Natural killer cell treated with Interleukin-12 subunit alpha and Interleukin-12 subunit beta and Interleukin-15 and Interleukin-18, amount 100 ng/mL, for 72 hours (primary cell): ENCODE measurements at places on chromosomes 3 and 15. TPM values are rescaled to one million over a fixed set of nuclear protein-coding genes. Genes with fewer than 3 reads are reported as not detected.

The UBL7 gene
- total RNA-seq, result 34.3 TPM

The CCR5 gene
- 28.3 TPM for total RNA-seq

The EFCAB12 gene
- total RNA-seq, result 2.3 TPM

The NAA80 gene
- total RNA-seq, result 13.2 TPM

The CCDC39 gene
- total RNA-seq, result not detected

The TMEM207 gene
- not detected for total RNA-seq

The TICRR gene
- total RNA-seq, result 42.1 TPM

The IGF2BP2 gene
- total RNA-seq, result 5.0 TPM

The CAV3 gene
- not detected for total RNA-seq

The PPP1R14D gene
- total RNA-seq, result not detected

- H3K27me3 ChIP-seq, result peaks cover 4% of the 10 kb centered on the region
- H3K4me1 ChIP-seq, result peaks cover 4% of the 10 kb centered on the region
- no peak for DNase-seq
- H3K36me3 ChIP-seq, result no peaks in the 10 kb centered on the region
These were observed 58.5 kb downstream of the RPL22L1 start for GRCh38 chr3:170811515-170811914.

GRCh38 chr3:4906107-4906621 is 73.1 kb upstream of the BHLHE40 start:
- no peaks in the 10 kb centered on the region for H3K36me3 ChIP-seq
- no peak for DNase-seq
- H3K27ac ChIP-seq, result peak overlapping the region; percentile 98
- peaks cover 75% of the 10 kb centered on the region for H3K4me1 ChIP-seq
- no peak overlapping the region for H3K4me3 ChIP-seq
- no peaks in the 10 kb centered on the region for H3K27me3 ChIP-seq

GRCh38 chr3:52025453-52025852 is 29.8 kb upstream of the RPL29 start:
- no peaks in the 10 kb centered on the region for H3K27me3 ChIP-seq
- no peak overlapping the region for H3K27ac ChIP-seq
- no peaks in the 10 kb centered on the region for H3K4me1 ChIP-seq
- H3K4me3 ChIP-seq, result no peak overlapping the region

DNA sequence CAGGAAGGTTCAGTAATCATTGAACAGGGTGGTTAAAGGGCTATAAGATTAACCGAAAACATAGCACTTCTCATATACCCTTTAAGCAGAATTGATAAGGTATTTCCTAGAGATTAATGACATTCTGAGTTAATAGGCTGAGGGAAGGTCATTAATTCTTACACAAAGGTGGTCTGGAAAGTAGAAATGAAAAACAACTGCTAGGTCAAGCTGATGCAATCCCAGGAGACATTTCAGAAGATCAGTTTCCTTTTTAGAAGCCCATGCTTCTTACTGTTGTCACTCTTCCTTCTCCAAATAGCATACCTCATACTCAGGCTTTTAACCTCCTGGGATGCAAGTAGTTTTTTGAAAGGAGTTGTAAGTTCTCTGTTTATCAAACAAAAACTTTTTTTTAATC is 8.8 kb downstream of the FILIP1L start:
- DNase-seq, result no peak
- H3K4me1 ChIP-seq, result peaks cover 25% of the 10 kb centered on the region
- H3K36me3 ChIP-seq, result peaks cover 8% of the 10 kb centered on the region
- no peaks in the 10 kb centered on the region for H3K27me3 ChIP-seq
- H3K27ac ChIP-seq, result peak overlapping the region; percentile 92
- peak overlapping the region; percentile 24 for H3K4me3 ChIP-seq

GRCh38 chr15:51737522-51738305 is at the start of gene LYSMD2:
Gene LYSMD2 (minus strand): TSS chr15:51737655. CDS start chr15:51737622, 33 bp downstream.
- H3K36me3 ChIP-seq, result no peaks in the 10 kb centered on the region
- H3K27me3 ChIP-seq, result no peaks in the 10 kb centered on the region
- peaks cover 37% of the 10 kb centered on the region for H3K4me1 ChIP-seq
- DNase-seq, result peak; percentile 90

DNA sequence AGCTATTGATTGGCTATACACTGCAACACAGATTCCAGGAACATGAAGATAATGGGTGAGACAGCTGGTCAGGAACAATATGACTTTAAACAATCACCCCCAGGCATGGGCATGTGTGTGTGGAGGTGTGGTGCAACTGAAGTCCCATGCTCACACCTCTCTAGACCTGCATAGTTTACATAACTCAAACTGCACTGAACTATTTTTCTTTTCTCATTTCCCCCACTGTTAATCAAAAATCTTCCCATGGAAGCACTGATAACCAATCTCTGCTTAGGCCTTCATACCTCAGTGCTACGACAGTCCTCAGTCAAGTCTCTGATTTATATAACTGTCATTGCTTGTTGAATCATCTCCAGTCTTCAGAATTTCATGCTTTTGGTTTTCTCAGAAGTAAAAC is 600.2 kb downstream of the NTRK3 start:
- no peak overlapping the region for H3K4me3 ChIP-seq
- H3K27me3 ChIP-seq, result no peaks in the 10 kb centered on the region
- DNase-seq, result no peak
- H3K4me1 ChIP-seq, result no peaks in the 10 kb centered on the region

GRCh38 chr15:74988007-74988800 is 7.2 kb upstream of the SCAMP5 start:
- H3K4me1 ChIP-seq, result peaks cover 9% of the 10 kb centered on the region

DNA sequence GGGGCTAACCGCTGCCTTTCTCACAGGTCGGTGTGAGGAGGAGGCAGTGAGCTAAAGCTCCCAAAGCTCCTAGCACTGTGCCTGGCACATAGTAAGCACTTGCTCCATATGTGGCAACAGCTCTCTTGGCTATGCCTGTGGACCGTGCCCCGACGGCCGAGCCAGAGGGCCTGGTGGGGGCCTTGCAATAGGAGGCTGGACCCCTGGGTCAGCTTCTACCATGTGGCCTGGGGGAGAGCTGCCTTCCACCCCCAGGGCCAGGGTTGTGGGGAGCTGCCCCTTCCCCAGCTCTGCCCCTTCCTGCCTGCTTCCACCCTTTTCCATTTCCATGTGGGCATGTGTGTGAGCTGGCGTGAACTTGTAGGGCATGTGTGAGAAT is 16.9 kb upstream of the GNAT1 start:
- peaks cover 4% of the 10 kb centered on the region for H3K4me1 ChIP-seq
- no peaks in the 10 kb centered on the region for H3K27me3 ChIP-seq
- no peak overlapping the region for H3K4me3 ChIP-seq
- no peak for DNase-seq
- no peaks in the 10 kb centered on the region for H3K36me3 ChIP-seq

DNA sequence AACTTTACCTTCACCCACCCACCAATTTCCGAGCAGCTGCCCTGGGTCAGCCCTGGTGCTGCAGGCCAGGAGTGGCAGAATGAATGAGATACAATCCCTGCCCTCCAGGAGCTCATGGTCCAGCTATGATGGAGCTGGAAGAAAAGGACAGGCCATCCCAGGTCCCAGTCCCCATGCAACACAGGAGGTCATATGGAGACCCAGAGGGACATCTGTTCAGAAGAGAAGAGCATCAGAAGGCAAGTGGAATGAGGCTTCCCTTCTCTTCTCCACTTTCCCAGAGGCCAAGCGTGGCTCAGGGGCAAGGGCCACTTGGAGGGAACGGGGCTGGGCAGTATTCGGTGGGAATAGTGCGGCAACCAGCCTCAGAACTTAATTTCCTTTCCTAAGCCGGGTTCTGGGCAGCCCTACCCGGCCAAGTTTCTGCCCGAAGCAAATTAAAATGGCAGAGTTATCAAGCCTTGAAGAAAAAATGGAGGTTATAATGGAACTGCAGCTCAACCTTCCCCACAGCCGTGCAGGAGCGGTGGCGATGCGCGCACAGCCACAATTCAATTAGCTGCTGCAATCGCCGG is 35.9 kb downstream of the TLE3 start:
- H3K4me3 ChIP-seq, result no peak overlapping the region
- H3K27me3 ChIP-seq, result no peaks in the 10 kb centered on the region
- H3K4me1 ChIP-seq, result peaks cover 3% of the 10 kb centered on the region
- no peaks in the 10 kb centered on the region for H3K36me3 ChIP-seq

GRCh38 chr3:149384911-149385321 is 7.5 kb upstream of the TM4SF1 start:
- H3K27me3 ChIP-seq, result no peaks in the 10 kb centered on the region
- no peak overlapping the region for H3K27ac ChIP-seq
- H3K4me1 ChIP-seq, result peaks cover 18% of the 10 kb centered on the region
- DNase-seq, result no peak

GRCh38 chr15:79037848-79038247 is 52.7 kb downstream of the RASGRF1 start:
- H3K27me3 ChIP-seq, result peaks cover 19% of the 10 kb centered on the region
- DNase-seq, result no peak
- no peaks in the 10 kb centered on the region for H3K36me3 ChIP-seq
- H3K27ac ChIP-seq, result no peak overlapping the region
- no peak overlapping the region for H3K4me3 ChIP-seq

DNA sequence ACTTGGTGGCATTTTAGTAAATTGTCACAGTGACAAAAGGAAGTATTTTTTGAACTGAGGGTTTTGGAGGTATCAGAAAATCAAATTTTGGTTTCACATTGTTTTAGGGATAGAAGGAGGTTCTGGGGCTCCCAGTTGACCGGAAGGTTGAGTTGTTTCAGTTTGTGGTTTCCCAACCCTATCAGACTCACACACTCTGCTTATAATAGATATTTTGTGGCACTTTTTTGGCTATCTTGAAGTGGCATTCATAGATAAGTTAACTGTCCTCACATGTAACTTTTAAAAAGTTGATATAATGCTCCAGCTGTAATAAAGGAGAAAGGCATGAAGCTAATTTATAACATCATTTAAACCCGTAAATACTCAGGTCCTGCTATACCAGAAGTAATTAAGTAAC is 12.8 kb downstream of the ARMC8 start:
- peak overlapping the region; percentile 47 for H3K4me3 ChIP-seq
- no peak for DNase-seq
- H3K27ac ChIP-seq, result no peak overlapping the region
- peaks cover 46% of the 10 kb centered on the region for H3K4me1 ChIP-seq

- H3K27me3 ChIP-seq, result peaks cover 45% of the 10 kb centered on the region
- H3K4me1 ChIP-seq, result peaks cover 7% of the 10 kb centered on the region
- H3K36me3 ChIP-seq, result no peaks in the 10 kb centered on the region
- no peak for DNase-seq
- no peak overlapping the region for H3K27ac ChIP-seq
These were observed 3.6 kb downstream of the CLDN1 start for GRCh38 chr3:190318666-190319065.

DNA sequence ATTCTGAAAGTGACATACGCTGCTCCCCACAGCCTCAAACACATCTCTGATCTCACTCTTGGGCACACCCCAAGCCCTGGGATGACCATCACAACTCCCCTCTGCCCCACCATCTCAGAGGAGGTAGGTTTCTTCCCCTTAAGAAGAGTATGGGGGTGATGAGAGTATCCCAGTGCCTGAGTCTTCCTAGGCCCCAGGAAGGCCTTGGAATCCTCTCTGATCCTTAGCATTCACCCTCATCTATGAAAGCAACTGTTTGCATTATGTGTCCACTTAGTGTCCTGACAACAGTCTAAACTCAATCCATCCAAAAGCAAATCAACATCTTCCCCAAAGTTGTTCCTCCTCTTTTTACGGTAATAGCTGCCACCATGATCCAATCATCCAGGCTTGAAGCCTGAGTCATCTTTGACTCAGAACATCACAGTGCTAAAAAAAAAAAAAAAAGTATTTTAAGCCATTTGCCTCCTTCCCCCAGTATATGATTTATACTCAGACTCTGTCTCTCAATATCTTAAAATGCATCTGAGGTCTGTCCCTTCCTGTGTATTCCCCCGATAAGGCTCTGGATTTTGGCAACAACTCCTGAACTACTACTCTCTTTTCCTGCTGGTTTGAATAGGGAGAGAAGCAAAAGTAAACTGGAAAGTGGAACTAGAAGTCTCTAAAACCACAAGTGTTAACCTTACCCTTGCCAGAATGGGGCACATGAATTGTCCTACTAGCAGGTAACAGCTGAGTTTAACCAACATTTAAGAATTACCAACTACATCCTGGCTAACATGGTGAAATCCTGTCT is 22.5 kb downstream of the POPDC2 start:
- H3K27ac ChIP-seq, result peak overlapping the region; percentile 95
- H3K27me3 ChIP-seq, result no peaks in the 10 kb centered on the region
- peaks cover 10% of the 10 kb centered on the region for H3K36me3 ChIP-seq
- DNase-seq, result no peak
- peaks cover 24% of the 10 kb centered on the region for H3K4me1 ChIP-seq
- peak overlapping the region; percentile 58 for H3K4me3 ChIP-seq

GRCh38 chr15:99202176-99202552 is 47.2 kb downstream of the TTC23 start:
- no peaks in the 10 kb centered on the region for H3K36me3 ChIP-seq
- no peak overlapping the region for H3K4me3 ChIP-seq
- no peaks in the 10 kb centered on the region for H3K4me1 ChIP-seq
- DNase-seq, result no peak
- no peak overlapping the region for H3K27ac ChIP-seq

GRCh38 chr15:69031013-69032001 is 16.8 kb downstream of the NOX5 start:
- no peaks in the 10 kb centered on the region for H3K36me3 ChIP-seq
- peaks cover 7% of the 10 kb centered on the region for H3K4me1 ChIP-seq
- H3K27me3 ChIP-seq, result peaks cover 13% of the 10 kb centered on the region
- DNase-seq, result no peak
- peak overlapping the region; percentile 54 for H3K4me3 ChIP-seq
- no peak overlapping the region for H3K27ac ChIP-seq

DNA sequence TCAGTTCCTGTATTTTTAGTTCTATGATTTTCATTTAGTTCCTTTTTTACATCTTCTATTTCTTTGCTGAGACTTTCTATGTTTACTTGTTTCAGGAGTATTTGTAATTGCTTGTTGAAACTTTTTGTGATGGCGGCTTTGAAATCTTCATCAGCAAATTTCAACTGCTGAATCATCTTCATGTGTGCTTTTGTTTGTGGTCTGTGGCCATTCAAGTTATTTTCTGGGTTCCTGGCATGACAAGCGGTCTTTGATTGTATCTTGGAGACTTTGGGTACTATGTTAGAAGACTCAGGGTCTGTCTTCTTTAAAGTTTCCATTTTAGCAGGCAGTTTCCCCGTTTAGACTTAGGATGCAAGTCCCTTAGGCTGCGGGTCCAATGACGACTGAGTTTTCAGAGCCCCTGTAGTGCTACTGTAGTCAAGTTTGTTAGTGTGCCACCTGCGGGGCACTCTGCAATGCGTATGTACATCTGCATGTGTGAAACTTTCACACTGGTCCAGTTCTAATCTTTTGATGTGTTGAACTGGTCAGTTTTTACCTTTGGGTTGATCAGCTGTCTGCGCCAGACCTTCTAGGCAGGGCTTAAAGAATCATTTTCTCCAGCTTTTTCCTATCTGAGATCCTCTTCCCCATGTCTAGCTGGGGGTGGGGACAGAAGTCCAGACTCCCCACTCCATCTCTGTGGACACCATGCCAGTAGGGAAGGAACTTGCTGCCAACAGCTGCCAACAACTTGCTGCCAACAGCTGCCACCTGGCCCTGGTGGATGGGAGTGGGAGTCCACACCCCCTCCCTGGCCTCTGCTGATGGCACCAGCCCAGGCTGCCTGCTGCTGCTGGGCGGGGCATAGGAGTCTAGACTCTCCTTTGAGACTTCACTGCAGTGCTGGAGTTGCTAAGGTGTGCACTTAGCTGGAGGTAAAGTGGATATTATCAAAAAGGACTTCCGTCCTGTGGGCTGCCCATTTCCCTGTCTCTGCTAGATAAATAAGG is 190.9 kb downstream of the TJP1 start:
- H3K27me3 ChIP-seq, result peaks cover 8% of the 10 kb centered on the region
- H3K4me3 ChIP-seq, result no peak overlapping the region
- H3K4me1 ChIP-seq, result no peaks in the 10 kb centered on the region
- DNase-seq, result no peak
